Activated CD8-positive, alpha-beta memory T cell treated with anti-CD3 and anti-CD28 coated beads for 1 hour (primary cell): ENCODE measurements at places on chromosomes 1 and 21.

DNA sequence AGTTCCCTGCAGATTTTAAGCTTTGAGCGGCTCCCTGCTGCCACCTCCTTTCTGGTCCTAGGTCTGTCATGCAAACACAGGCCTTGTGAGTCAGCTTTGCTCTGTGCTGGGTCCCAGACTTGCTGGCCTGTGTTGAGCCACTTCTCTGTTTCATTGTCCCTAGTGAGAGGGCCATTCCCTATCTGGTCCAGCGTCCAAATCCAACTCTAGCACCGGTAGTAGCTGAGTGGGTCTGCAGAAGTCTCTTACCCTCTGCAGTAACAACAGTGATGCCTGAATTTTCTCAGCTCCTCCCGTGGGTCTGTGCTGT lies 5.8 kb downstream of the TTC22 start:
- DNase-seq = no peak

GRCh38 chr1:85320371-85321131 lies 44.1 kb upstream of the BCL10 start:
- DNase-seq = no peak

GRCh38 chr1:212612041-212612961 lies 3.7 kb downstream of the ATF3 start:
- DNase-seq = no peak

DNA sequence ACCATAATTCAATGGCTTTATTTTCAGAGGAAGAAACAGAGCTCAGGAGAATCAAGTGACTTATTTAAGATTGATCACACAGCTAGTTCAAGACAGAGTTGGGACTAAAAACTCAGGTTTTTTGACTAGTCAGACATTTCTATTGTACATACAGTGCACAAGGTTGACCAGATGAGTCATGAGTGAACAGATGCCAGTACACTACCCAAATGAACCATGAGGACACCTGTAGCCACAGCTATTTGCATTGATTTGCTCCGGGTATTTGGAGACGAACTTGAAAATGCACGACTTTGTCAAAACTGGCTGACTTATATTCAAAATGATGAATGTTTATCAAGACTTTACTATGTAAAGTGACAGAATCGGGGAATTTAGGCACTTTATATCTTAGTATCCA lies 161.7 kb upstream of the ST6GALNAC5 start:
- DNase-seq = no peak

GRCh38 chr21:45547545-45547900 lies 5.3 kb upstream of the SLC19A1 start:
- no peak for DNase-seq

DNA sequence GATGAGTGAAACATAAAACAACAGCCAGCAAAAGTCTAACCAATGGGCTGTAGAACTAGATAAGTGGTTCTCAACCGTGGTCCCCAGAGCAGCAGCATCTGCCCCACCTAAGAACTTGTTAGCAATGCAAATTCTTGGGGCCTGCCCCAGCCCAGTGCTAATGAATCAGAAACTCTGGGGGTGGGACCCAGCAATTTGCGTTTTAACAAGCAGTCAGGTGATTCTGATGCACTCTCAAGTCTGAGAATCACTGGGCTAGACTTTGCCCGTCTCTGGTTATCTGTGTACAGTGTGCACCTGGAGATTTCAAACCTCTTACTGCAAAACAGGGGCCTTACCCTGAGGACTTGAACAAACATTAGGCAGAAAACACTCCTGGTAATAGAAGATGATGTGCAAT lies 66.5 kb downstream of the PLXNA2 start:
- DNase-seq = no peak
